ENCODE measurements at places on chromosomes 11 and 22. TPM values are rescaled to one million over a fixed set of nuclear protein-coding genes. Genes with fewer than 3 reads are reported as not detected.

KRTAP5-9 gene
- total RNA-seq, result not detected

PANX2 gene
- total RNA-seq, result 3.3 TPM

F2 gene
- 0.39 TPM for total RNA-seq

RAB36 gene
- 5.4 TPM for total RNA-seq

TSGA10IP gene
- total RNA-seq, result 0.39 TPM

HINFP gene
- total RNA-seq, result 15.5 TPM

DEPDC7 gene
- total RNA-seq, result 5.3 TPM

Measured in spinal cord (tissue), 10 donors.